ENCODE measurements at places on chromosomes 6 and 20.

- no peak for ATAC-seq
Observed at GRCh38 chr6:34519971-34520644, 36.0 kb downstream of the SPDEF start.

DNA sequence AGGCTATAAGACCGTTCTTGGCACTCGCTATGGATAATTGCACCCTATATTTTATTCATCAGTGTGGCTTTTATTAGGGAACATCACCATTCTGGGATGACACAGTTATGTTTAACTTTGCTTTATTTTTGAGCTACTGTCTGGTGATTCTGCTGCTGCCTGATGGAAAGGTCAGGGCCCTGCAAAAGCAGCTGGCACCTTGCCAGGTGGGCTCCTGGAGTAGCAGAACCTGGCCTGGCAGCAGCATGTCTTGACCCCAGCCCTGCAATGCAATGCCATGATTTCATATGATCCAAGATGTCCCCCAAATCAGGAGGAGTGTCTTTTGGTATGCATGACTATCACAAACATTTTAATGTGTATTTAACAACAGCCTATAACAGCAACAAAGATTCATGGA is 228.4 kb upstream of the RSPO3 start:
- no peak for ATAC-seq

GRCh38 chr6:166382500-166382932 is 224 bp downstream of the MPC1 start:
- peak; percentile 54 for ATAC-seq

GRCh38 chr6:71982389-71982788 is 96.0 kb downstream of the RIMS1 start:
- peak; percentile 56 for ATAC-seq

DNA sequence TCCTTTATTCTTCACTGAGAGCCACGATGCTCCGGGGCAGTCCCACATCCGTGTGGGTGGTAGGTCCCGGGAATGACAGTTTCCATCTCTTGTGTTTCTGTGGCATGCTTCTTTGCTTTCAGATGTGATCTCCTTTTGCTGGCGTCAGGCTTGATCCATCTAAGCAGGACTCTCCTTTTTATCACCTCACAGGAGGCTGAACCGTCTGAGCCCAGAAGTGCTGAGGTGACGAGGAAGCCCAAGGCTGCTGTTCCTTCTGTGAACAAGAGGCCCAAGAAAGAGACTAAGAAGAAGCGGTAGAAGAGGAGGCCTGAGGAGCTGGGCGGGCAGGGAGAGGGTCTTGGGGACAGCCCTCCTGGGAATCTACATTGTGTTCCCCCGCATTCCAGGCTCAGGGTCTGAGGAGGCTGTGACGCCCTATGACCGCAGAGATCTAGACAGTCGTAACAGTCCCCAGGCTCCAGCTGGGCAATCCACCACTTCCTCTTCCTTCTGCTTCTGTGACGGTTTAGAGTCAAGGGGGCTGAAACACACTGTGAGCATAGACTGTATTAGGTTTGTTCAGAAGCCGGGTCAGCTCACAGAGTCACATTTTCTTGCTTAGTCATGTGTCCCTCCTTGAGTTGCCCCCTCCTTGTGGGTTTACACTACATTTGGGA is 26.8 kb downstream of the MANBAL start:
- peak; percentile 94 for ATAC-seq

DNA sequence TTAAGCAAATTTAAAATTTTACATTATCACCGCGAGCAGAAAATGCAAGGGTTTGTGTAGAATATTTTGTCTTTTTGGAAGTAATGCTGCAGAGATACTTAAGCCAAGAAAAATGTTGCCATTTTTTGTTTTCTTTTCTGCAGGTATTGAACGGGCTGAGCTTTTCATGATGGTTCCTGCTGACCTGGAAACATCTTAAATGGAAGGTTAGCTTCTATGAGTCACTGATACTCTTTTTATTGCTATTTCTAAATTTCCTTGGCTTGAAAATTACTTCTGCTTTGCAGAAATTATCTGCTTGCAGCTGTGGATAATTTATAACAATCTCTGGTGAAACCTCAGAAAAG is 12.7 kb downstream of the SYTL3 start:
- no peak for ATAC-seq

GRCh38 chr20:13401596-13401995 is 180.5 kb downstream of the ISM1 start:
- no peak for ATAC-seq

DNA sequence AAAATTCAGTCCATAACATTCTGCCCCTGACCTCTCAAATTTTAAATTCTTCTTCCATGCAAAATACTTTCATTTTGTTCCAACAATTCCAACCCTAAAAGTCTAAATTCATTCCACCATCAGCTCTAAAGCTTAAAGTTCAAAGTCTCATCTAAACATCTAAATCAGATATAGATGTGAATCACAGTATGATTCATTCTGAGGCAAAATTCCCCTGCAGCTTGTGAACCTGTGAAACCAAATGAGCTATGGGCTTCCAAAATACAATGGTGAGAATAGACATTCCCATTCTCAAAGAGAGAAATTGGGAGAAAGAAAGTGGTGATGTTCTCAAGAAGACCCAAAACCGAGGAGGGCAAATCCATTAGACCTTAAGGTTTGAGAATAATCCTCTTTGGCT is 309.8 kb downstream of the HIVEP2 start:
- no peak for ATAC-seq

- no peak for ATAC-seq
Observed at GRCh38 chr6:70414813-70415212, 1.5 kb downstream of the FAM135A start.

DNA sequence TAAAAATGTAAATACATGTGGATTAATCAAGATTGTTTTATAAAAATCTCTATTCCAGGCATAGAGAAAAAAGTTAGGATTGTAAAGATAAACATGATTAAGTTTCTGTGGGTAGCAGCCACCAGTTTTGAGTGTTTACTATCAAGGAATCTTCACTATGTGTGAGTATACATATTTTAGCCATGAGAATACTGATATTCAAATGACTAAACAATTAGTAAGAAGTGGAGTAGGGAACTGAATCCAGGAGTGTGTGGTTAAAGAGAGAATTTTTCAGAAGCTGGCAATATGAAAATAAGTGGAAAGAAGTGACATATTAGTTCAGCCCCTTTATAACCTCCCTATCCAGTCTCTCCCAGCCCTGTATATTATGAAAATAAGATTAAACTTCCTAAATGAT is 10.3 kb downstream of the ELOVL2 start:
- ATAC-seq = no peak

DNA sequence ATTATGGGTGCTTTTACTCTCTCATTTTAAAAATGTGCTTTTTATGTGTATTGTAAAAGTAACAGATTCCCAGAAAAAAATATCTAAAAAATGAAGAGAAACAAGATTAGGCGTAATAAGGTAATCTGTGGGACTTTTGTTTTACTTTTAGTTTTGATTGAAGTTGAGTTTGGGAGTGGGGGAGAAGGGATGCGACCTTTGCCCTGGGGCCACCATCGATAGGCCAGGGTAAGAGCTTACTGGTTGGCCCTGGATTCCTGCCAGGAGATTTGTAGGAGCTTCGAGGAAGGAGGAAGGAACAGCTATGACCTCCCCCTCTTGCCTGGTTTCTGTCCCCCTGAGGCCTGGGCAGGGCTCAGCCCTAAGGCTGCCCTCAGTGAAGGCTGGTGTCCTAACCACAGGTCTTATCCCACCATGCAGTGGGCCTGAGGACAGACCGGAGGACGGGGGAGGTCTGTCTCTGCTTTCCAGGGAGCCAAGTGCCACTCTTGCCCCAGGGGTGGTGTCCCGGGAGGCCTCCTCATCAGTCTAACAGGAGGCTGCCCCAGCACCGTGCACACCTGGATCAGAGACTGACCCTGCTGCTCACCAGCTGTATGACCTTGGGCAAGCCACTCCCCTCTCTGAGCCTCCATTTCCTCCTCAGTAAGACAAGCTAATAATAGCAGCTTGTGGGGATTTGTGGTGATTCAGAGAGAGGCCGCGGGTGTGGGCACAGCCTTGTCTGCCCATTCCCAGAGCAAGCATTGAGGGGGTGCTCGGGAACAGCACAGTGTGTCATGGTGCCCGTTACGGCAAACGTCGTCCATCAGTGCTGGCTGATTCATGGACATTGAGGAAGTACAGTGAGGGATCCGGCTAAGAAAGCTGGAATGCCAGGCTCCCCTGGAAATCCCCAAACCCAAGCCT is 21.2 kb downstream of the TGM2 start:
- ATAC-seq = no peak

GRCh38 chr6:26327450-26328264 is 37.3 kb upstream of the BTN3A2 start:
- ATAC-seq = no peak

DNA sequence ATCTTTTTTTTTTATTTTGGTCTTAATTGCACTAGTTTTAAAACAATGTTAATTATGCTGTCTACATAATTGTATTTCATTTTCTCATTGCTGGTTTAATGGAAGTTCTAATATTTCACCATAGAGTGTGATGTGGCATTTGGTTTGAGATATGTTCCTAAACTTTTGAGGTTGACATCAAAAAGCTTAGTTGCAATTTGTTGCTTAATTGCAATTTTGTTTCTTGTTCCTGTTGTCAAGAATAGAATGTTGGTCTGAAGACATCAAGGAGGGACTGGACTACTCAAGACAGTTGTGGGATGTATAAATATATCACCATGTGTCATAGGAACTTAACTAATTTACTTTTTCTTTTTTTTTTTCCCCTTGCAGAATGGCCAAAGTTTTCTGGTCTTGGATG is 12.5 kb downstream of the HSF2 start:
- ATAC-seq = no peak

DNA sequence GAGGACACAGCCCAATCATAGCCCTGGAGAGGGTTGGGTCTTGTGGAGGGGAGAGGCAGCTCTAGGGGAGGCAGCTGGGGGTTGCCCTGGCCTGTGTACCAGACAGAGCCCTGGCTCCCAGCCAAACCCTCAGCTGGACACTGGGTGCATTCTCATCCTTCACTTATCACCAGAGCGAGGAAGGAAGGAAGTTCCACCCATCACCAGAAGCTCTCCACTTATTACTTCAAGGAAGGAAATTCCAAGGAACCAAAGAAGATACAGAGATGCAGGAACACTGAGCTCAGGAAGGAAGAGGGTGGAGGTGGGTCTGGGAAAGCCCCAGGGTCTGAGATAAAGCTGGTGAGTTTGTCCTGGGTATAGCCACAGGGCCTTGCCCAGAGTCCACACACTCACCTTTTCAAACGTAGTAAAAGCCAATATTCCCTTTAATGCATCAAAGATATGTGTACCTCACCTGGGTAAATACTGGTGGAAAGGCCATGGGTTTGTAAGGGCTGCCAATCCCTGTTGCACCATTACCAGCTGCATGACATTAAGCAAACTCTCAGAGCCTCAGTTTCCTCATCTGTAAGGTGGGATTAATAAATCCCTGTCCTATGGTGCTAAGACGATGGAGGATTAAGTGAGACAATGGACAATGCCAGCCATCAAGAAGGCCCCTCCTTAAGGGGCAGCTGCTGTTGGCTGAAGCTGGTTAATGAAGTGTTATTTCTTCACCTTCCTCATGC is 109.7 kb upstream of the NAA20 start:
- ATAC-seq = no peak

DNA sequence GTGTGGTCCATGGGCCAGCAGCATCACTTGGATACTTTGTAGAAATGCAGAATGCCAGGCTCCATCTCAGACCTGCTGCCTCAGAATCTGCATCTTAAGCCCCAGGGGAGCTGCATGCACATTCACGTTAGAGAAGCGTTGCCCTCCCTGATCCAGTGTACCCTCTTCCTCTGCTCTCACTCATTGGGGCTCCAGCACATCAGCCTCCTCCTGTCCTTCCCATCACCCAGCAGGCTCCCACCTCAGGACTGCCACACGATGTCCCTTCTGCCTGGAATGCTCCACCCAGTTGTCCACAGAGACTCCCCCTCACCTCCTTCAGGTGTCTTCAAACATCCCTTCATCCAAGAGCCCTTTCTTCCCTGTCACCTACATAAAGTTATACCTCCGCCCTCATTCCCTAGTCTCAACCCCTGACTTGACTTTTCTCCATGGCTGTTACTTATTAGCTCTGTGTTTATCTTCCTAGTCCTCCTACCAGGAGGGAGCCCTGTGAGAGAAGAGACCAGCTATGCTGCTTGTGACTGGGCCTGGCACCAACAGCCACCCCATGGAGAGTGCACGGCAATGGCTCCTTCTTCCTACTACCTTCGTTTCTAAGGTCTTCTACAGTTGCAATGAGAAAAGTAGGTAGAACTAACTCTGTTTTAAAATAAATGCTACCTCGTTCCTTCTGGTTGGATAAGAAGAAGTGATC is 3.3 kb upstream of the ACSS1 start:
- no peak for ATAC-seq

GRCh38 chr6:164477790-164478189 is 831.6 kb downstream of the C6orf118 start:
- no peak for ATAC-seq

DNA sequence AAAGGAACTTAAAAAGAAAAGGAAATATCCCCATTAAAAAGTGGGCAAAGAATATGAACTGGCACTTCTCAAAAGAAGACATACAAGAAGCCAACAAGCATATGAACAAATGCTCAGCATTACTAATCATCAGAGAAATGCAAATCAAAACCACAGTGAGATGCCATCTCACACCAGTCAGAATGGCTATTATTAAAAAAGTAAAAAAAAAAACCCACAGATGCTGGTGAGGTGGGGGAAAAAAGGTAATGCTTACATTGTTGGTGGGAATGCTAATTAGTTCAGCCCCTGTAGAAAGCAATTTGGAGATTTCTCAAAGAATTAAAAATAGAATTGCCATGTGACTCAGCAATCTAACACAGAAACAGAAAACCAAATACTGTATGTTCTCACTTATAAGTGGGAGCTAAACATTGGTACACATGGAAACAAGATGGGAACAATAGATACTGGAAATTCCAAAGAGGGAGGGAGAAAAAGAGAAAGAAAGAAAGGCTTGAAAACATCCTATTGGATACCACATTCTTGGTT is 437.1 kb downstream of the GRIK2 start:
- ATAC-seq = no peak

- no peak for ATAC-seq
Observed at GRCh38 chr6:43983632-43984031, 143.6 kb downstream of the MRPL14 start.

DNA sequence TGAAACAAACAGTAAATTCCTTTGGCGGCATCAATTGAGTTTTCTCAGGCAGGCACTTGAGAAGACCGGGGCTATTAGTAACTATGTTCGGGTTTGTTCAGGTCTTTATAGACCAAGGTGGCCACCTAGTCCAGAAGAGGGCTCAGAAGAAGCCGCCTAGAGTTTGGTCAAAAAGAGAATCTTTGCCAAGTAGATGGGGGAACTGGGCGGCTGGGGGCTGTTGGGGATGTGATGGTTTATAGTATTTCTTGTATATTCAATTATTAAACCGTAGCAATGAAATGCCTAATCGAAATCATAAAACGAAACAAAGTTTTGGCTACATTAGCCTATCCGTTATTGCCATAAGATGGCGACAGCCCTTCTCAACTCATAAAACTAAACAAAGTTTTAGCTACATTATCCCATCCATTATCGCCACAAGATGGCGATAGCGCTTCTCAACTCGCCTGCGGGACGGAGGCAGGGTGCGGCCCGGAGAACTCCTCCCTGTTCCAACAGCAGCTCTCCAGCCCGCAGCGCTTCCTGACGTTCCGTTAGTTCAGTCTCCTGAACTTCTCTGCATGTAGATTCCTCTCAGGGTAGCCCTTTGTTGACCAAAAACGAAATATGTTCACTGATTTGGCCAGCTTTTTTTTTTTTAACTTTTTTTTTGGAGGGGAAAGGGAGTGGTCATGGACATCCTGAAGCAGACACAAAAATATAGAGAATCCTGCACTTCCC is 120.5 kb upstream of the PRSS16 start:
- peak; percentile 82 for ATAC-seq
